ELF-1 (cell line): ENCODE measurements at places on chromosomes 3 and 15.

GRCh38 chr15:76340803-76341365, 4.3 kb downstream of the ISL2 start:
- peak; percentile 62 for DNase-seq

DNA sequence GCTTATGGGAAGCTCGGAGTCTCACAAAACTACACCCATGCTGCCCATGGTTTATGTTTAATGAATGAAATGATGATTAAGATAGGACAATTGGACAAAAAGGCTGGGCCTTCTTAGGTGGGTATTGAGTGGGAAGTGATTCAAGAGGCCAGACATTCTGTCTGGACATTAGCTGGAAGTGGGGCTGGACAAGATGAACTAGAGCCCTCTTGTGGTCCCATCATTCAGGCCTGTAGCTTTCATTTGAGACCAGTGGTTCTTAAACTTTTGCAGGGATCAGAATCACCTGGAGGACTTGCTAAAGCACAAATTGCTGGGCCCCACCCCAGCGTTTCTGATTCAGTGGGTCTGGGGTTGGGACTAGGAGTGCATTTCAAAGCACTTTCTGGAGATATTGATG, 290.4 kb upstream of the CTDSPL start:
- no peak for DNase-seq

GRCh38 chr3:17050071-17050470, 165.3 kb downstream of the PLCL2 start:
- DNase-seq: no peak

DNA sequence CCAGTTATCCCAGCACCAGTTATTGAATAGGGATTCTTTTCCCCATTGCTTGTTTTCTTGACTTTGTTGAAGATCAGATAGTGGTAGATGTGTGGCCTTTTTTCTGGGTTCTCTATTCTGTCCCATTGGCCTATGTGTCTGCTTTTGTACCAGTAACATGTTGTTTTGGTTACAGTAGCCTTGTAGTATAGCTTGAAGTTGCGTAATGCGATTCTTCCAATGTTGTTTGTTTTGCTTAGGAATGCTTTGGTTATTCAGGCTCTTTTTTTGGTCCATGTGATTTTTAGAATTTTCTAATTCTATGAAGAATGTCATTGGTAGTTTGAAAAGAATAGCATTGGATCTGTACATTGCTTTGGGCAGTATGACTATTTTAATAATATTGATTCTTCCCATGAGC, 94.3 kb upstream of the CHMP2B start:
- no peak for DNase-seq

DNA sequence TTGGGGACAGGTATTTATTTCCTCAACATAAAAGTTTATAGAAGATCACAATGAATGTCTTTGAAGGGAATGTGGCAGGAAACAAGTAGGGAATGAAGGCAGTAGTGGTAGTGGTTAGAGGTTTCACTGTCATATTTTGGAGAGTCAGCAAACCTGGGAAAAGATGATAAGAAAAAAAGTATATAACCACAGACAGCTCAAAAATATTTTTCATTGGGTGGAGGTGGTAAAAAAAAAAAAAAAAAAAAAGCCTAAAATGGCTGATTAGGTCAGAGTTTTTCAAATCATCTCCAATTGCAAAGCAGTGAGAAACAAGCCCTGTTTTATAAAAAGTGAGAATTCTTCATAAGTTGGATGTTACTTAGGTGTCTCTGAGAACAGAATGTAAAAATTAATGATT, 400.0 kb downstream of the LSAMP start:
- DNase-seq: no peak

GRCh38 chr3:81592101-81592500, 169.3 kb downstream of the GBE1 start:
- DNase-seq: no peak

DNA sequence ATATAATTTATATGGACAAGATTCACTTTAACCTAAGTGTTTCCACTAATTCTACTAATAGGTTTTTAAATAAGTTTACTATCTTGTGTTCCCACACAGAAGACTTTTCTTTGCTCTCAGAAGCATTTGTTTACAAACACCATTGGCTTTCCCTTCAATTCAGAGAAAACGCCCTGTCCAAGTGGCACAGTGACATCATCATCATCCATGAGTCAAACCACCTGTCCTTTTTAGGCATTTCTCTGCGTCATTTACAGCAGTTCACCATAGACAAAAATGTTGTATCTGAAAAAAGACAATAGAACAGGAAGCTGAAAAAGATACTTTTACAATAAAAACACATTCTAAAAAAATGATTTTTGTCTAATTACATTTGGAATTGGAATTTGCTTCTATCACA, 9.3 kb upstream of the BCL2L10 start:
- no peak for DNase-seq
